Tongue (tissue), 3 donors: ENCODE measurements at places on chromosomes 3 and 15. TPM values are rescaled to one million over a fixed set of nuclear protein-coding genes. Genes with fewer than 3 reads are reported as not detected.

DNA sequence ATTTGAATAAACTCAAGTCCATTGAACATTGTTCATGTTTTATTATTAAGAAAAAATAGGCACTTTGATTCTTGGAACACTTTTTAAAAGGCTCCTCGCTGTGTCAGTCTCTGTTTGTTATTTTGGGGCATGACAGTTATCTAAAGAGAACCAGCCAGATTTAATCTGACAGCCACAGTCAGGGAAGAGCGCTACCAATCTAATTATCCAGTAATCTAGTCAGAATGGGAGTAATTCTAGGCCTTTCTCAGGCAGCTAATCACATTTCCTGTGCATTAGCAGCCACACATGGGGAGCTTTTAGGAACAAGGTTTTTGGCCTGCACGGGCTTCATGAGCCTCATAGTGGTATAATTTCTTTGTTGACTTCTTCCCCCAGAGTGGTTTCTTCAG is 362.2 kb downstream of the RBMS3 start:
- peak; percentile 24 for DNase-seq

DNA sequence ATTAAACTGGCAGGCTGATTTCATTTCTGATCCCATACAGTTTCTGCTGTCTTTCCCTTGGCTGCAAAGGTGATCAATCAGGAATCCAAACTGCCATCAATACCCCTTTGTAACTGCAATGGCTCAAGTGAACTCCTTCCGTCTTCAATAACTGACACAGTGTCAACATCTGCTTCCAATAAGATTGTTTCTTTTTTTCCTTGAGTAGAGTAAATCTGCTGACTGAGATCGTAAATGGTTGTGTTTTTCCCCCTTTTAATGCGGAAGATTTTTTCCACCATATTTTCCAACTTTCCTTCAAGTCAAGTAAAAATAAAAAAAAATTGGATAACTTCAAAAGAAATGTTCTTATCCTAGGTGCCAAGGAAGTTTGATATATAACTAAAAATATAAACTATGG is 48.7 kb downstream of the VGLL3 start:
- DNase-seq: no peak

GRCh38 chr3:40248591-40248990 is 60.9 kb upstream of the EIF1B start:
- DNase-seq: no peak

GRCh38 chr3:24390169-24391130 is 104.2 kb downstream of the THRB start:
- no peak for DNase-seq

GRCh38 chr3:176041812-176042211 is 1155.5 kb downstream of the TBL1XR1 start:
- peak; percentile 11 for DNase-seq

TRAT1 gene
- not detected for total RNA-seq

GRCh38 chr3:178456621-178457285 is 79.5 kb upstream of the KCNMB2 start:
- peak; percentile 62 for DNase-seq

ZNF80 gene
- total RNA-seq: not detected

RTP1 gene
- total RNA-seq: 1.0 TPM

IGDCC3 gene
- total RNA-seq: 1.7 TPM
